Epithelial cell of proximal tubule (primary cell): ENCODE measurements at places on chromosomes 3 and 15. TPM values are rescaled to one million over a fixed set of nuclear protein-coding genes. Genes with fewer than 3 reads are reported as not detected.

Gene PODXL2
- 28.9 TPM in 2 replicates for total RNA-seq

Gene SEC61A1
- 150 and 242 TPM in 2 replicates for total RNA-seq

Gene CCK
- total RNA-seq, result 0.63 TPM in 1 of 2 replicates, not detected in the other

Gene PP2D1
- not detected in 2 replicates for total RNA-seq

Gene ZBED2
- total RNA-seq, result 2.4 and 14.7 TPM in 2 replicates

Gene PLSCR1
- 47.8 and 124 TPM in 2 replicates for total RNA-seq

Gene EBLN2
- total RNA-seq, result 1.1 and 1.7 TPM in 2 replicates

Gene CSPG4
- 1.2 and 2.1 TPM in 2 replicates for total RNA-seq

Gene C15orf39
- total RNA-seq, result 9.6 and 13.7 TPM in 2 replicates

Gene GOLGA6A
- total RNA-seq, result not detected in 2 replicates

Gene TTLL13
- not detected in 2 replicates for total RNA-seq

Gene CYP8B1
- total RNA-seq, result not detected in 2 replicates

Gene FGD5
- 0.06 TPM in 1 of 2 replicates, not detected in the other for total RNA-seq

Gene GUCA1C
- 0.23 and 0.58 TPM in 2 replicates for total RNA-seq

Gene SNAPC5
- total RNA-seq, result 13.2 and 24.5 TPM in 2 replicates

Gene SCN11A
- total RNA-seq, result not detected in 2 replicates

Gene EFCC1
- total RNA-seq, result not detected in 2 replicates

Gene ANKRD34C
- not detected in 2 replicates for total RNA-seq

Gene MST1R
- 5.3 and 5.6 TPM in 2 replicates for total RNA-seq
